HS-5 (cell line): ENCODE measurements at places on chromosomes 12 and 14.

- no peak for DNase-seq
These were observed 166.7 kb downstream of the KCNA5 start for GRCh38 chr12:5210179-5210922.

GRCh38 chr12:132345561-132346200, 16.3 kb upstream of the GALNT9 start:
- DNase-seq = no peak

DNA sequence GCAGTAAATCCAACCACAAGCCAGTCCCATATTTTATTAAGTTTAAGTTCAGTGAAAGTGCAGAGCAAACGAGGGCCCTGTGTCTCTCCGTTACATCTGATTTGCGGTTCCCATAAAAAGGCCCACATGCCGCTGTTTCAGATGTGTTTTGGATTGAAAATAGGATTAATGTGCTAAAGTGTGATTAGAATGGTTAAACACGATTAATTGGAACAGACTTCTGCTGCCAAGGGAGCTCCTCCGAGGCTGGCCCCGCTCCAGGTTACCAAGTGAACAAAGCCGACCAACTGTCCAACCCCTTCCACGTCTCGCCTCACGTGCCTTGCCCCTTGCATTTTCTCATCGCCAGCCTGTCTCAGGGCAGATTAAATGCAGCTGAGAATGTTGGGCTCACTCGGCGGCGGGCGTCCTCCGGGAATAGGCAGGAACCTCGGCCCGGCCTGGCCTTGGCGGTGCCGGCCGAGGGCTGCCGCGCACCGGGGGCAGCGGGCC, 166.5 kb upstream of the GSC start:
- no peak for DNase-seq

GRCh38 chr14:76894308-76894707, 68.1 kb downstream of the LRRC74A start:
- no peak for DNase-seq

- no peak for DNase-seq
These were observed 126.1 kb downstream of the FIGNL2 start for GRCh38 chr12:51722431-51722830.

GRCh38 chr12:3097186-3097804, 20.1 kb downstream of the TSPAN9 start:
- no peak for DNase-seq

- no peak for DNase-seq
These were observed 13.1 kb downstream of the CBLN3 start for GRCh38 chr14:24416254-24416931.

GRCh38 chr12:126668538-126668937, 1598.4 kb upstream of the TMEM132C start:
- peak; percentile 94 for DNase-seq

DNA sequence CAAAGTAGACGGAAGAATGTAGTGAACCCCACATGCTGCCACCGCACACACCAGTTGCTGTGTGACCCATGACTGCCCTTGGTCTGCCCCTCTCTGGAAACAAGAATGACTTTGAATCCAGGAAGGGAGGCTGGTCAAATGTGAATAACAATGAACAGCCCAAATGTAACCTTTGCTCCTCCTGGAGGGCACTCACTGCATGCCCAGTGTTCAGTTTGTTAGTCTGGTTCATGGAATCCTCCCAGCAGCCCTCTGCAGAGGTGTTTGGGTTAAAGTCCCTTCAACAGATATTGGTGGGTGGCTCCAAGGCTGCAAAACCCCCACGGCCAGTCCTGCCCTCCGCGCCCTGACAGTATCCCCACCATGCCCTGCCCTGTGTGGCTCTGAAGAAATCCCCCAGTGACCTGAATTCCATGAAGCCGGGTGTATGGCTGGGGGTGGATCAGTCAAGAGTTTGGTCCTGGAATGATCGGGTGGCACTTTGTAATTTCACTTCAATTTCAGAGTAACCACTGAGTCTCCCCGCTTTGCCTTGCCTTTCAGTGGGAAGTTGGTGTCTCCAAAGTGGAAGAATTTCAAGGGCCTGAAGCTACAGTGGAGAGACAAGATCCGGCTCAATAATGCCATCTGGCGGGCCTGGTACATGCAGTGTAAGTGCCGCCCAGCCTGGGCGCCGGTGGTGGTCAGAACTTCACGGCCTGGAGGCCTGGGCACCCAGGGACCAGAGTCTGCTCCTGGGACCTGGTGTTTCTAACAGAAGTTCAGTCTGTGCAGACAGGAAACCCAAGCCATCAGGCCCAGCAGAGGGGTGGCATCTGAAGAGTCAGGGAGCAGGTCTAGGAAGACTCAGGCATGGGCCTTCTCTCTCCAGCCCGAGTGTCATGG, 47.1 kb downstream of the IL31 start:
- no peak for DNase-seq

- no peak for DNase-seq
These were observed 5.0 kb upstream of the FGF6 start for GRCh38 chr12:4450551-4451112.

DNA sequence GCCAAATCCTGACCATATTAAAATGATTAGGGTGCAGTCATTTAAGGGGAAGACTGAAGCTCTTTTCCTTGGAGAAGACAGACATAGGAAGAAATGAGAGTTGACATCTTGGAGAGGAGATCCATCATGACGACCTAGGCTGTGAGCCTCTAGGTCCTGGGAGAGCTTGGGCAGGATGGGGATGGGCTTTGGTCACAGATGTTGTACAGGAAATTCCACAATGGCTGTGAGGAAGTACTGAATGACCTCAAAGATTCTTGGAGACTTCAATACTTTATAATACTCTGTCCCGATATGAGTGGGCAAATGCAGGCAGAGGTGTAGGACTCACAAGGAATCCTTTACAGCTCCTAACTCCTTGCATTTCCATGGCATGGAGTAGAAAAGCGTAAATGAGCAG, 204.9 kb upstream of the FRMD6 start:
- DNase-seq = no peak

DNA sequence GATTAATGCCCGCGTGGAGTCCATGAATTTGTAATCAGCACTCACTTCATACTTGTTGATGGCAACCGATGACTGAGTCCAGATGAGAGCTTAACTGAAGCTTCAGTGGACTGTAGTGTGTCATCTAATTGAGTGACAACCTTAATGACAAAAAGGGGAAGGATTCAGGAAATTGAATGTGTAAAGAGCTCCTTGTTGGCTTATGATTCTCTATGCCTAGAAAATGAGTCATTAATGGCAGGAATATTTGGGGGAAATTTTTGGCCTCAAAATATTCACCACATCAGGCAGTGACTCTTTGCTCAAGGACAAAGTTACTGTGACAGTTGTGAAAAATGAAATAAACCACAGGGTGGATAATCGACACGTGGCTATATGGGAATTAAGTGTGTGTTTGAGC, 55.3 kb upstream of the STON2 start:
- no peak for DNase-seq

- DNase-seq = no peak
These were observed 4.2 kb downstream of the RDH5 start for GRCh38 chr12:55724226-55724939.

DNA sequence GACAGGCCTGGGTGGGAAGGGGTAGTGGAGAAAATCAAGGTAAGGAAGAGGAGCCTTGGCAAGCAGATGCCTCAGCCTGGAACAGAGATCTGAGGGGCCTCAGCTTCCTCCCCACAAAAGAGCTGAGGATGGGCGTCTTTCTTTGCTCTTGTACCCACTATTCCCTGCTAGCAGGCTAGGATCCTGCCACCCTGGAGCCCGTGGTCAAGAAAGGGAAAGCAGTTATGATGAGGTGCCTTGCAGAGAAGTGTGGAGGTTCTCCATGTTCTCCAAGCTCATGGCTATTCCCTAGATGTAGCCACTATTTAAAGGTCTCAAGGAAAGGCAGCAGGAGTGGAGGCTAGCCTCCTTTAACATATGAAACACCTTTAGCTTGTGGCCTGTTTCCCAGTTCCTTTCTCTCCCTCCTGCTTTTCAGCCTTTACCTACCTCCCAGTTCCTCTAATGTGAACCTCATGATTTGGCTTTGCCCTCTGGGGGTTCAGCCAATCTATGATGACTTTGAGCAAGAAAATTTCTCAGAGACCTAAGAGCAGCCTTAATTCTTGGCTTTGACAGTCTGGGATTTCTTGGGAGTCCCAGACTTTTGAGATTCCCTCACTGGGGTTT, 1.1 kb downstream of the IKZF4 start:
- no peak for DNase-seq

DNA sequence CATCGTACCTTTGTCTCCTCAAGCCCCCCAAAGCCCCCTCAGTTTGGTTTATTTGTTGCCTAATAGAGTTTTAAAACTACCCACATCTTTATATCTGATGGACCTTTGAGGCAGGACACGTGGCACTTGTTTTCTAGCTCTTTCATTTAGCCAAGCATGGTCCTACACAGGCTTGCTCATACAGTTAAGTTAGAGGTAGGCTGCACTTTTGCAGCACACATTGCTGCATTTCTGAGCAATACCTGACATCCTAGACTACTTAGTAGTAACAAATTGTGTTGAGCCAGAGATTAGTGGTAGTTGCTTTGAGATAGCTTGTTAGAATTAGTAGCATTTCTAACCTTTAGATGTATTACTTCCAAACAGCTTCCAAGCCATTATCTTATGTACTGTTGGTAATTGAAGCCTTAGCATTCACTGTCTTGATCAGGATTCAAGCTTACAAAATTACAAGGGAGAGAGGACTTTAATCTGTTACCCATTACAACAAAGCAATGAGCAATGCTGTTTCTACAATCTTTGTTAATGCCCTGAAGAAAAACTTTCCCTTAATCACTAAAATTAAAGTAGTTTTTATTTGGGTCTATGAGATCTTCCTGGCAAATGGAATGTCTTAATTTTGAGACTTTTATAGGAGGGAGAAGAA, 96.6 kb downstream of the WNK1 start:
- DNase-seq = no peak

DNA sequence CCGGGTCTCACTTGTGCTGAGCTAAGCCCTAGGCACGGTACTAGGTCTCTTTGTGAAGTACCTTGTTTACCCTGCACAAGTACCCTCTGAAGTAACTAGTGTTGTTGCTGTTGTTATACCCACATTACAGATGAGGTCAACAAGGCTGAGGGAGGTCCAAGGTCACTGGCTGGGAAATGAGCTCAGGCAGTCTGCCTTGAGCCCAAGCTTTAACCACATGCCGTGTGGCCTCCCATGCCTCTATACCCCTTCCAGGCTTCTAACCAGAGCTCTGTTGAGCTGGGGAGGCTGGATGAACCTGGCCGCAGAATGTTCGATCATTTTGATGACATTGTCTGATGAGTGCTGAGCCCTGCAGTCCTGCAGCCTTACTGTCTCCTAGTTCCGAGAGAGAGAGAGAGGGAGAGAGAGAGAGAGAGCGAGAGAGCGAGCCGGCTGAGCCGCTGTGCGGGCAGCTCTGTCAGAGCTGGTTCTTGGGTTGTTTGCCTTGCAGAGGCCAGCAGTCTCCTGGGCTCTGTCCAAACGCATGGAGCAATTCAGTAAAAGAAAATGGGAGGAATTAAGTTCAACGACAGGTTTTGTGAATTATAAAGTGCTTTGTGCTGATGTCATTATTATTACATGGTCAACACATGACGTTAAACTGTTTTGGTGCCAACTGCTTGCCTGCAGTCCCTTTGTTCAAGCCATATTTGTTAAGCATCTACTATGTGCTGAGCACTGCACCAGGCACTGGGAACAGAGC, 13.1 kb downstream of the JDP2 start:
- no peak for DNase-seq

DNA sequence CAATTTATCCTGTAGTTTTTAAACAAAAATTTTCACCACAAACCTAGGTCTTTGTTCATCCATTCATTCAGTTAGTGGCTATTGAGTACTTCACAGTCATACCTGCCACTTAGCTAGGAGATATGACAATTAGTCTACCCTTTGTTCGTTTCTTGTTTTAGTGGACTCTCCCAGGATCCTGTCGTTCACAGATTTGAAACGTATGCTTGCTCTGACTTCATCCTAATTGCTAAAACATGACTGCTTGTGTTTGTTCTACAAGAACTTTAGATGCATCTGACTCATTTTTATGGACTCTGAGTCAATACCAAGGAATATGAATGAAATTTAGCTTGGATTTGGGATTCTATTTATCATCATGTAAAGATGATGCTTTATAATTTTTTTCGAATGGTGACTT, 69.5 kb downstream of the TBC1D30 start:
- peak; percentile 90 for DNase-seq

DNA sequence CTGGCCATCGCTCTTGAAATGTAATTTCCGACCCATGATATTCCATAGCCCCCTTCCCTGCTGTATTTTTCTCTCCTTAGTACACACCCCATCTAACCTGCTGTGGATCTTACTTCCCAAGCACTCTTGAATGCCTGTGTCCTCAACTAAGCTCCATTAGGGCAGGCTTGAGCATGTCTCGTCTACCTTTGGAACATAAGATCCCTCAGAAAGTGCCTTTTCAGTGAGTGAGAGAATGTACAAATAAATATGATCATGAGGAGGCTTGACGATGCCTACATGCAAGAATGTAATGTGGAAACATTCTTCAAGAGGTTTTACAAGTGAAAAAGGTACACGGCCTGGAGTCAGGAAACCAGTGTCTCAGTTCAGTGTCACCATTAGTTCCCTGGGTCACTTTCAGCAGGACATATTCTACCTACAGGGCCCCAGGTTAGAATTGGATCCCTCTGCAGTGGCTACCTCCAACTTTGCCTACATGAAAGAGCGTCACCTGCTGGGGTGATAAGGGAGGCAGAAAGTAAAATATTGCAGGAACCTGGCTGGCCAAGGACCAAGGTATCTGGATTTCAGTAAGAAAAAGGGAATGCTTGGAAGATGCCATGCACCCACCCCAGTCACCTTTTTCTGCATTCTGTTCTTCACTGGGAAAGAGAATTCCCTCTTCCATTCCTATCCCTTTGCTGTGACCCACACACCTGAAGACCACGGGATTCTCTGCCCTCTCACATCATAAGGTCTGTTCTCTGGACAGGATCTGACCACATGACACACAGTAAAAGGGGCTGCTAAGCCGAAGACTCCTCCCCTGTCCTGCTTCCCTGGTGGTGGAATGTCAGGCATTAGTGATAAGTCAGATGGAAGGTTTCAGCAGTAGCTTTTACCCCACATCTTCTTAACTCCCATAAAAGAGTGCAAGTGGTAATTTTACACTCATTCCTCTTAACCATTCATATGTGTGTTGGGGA, 24.6 kb upstream of the SERPINA1 start:
- no peak for DNase-seq

GRCh38 chr12:115968211-115968610, 309.3 kb downstream of the MED13L start:
- DNase-seq = no peak

DNA sequence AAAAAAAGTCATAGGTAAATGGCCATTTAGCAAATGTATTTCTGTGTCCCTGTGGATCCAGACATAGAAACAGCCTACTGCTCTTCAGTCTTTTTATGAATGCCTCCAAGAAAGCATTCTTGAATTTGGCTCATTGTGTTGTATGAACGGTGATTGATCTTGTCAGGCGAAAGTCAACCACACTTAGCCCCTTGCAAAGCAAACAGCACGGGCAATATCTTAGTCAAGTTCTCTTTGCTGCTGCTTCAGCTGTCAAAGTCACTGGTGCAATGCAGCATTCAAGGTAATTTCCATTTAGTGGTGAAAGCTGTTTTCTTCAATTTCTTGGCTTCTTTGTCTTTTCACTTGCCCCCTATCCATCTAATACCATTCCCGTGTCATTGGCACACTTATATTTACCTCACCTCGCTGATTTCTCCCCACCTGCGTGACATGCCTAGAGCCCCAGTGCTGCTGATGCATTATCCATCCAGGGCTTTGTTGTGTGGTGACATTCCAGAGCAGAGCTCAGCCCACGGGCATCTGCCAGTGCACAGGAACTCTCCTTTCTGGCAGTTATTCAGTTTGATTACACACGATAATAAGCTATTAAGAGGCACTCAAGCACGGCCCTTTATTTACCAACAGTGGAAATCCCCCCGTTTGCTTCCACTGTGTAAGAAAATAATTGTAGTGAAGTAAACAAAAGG, 362.3 kb upstream of the NOVA1 start:
- no peak for DNase-seq

- DNase-seq = no peak
These were observed 62.0 kb downstream of the PLEKHG7 start for GRCh38 chr12:92764831-92765230.
